Stimulated activated CD4-positive, alpha-beta T cell treated with anti-CD3 and anti-CD28 coated beads, Interleukin-4, amount 100 ng/mL, for 48 hours (primary cell): ENCODE measurements at places on chromosomes 6 and 20.

DNA sequence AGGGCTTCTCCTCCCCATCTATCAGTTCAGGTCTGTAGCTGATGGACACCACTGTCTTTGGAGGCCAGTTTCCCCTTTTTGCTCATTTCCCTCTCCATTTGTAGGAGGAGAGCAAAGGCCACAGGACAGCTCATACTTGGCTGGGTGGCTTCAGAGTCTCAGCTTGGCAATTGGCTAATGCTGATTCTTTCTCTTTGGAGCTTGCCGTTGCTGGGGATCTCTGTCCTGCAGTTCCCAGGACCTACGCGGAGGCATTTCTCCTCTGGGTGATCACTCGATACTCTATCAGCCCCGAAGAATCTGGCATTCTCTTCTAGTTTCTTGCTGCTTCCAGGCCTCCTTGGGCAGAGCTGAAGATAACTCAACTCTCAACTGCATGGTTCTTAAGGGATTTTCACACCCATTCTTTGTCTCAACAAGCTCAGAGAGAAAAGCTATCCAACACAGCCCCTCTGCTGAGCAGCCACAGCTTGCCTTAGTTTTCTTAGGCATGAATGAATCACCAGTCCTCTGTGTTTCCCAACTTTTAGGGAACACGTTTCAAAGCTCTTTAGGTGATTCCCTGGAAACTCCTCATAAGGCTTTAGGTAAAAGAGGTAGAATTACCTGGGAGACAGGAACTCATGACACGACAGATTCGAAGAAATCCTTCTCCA is 19.2 kb upstream of the SSR1 start:
- DNase-seq: no peak

DNA sequence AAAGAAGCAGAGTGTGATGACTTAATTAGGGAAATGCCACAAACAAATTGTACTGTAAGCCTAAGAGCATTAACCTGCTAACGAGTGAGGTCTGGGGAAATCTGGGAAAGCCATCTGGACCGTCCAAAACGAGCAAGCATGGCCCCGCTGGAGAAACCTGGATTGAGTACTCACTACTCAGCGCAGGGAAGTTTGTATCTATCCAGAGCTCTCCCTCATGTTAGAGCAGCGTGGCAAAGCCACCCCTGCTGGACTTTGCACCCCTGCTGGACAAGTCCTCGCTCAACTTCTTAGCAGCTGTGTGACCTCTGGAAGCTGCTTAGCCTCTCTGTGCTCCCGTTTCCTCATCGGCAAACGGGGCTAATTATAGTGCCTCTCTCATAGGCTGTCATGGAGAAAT is 37.3 kb downstream of the PSMG4 start:
- DNase-seq: no peak

- DNase-seq: no peak
These were observed 336.7 kb downstream of the GJA1 start for GRCh38 chr6:121771937-121772720.

- no peak for DNase-seq
These were observed 10.9 kb downstream of the SPATS1 start for GRCh38 chr6:44353336-44353735.

DNA sequence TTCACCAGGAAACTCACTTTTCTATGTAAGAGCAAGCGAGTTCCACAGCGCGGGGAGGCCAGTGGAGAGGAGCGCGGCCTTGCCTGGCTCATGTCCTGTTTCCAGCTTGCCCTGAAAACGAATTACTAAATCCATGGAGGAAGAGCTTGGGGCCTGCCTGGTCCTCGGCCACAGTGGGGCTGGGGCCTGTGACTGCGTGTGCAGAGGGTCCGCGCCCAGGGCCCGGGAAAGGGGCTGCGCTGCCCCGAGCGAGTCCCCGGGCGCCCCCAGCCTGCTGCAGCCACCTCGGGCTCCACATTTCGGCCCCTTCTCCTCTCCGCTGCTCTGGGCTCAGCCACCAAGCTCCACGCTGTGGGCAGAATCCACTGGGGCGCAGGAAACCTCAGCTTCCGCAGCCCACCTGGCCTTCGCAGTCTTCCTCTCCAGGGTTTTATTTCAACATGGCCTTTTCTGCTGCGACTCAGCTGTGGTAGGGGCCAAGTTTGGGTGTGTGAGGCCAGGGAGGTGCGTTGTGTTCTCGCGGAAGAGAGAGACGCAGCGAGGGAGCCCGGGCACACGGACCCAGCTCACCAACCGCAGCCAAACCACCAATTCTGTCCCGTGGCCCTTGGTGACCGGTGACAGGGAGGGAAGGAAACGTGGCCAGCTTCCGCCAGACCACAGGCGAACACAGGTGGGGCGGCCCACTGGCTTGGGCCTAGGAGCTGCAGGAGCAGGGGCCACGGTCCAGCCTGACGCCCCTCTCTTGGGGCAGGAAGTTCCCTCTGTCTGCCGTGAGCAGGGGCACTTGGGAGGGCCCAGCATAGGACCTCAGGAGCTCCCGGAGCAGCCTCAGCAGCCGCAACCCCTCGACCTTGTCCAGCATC is 211.4 kb downstream of the ERMARD start:
- no peak for DNase-seq

DNA sequence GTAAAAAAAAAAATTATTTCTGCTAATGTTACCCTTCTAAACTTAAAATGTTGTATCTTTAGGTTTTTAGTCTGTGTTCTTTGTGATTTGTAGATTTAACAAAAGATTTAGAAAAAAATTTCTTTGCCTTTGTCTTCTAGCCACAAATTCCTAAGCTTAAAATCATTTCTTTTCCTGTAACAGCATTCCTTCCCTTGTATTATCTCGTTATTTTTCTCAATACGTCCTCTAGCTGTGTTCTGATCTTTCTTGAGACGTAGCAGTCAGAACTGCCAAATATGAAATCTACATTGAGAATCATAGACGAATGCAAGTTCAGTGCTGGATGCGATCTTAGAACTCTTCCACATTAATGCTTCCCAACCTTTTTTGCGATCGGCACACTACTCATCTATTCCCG is 283.1 kb downstream of the UTRN start:
- DNase-seq: no peak

- DNase-seq: no peak
These were observed 27.4 kb upstream of the IGF2R start for GRCh38 chr6:159941286-159942113.

GRCh38 chr6:99066044-99066443 is 118.3 kb upstream of the FBXL4 start:
- DNase-seq: no peak

DNA sequence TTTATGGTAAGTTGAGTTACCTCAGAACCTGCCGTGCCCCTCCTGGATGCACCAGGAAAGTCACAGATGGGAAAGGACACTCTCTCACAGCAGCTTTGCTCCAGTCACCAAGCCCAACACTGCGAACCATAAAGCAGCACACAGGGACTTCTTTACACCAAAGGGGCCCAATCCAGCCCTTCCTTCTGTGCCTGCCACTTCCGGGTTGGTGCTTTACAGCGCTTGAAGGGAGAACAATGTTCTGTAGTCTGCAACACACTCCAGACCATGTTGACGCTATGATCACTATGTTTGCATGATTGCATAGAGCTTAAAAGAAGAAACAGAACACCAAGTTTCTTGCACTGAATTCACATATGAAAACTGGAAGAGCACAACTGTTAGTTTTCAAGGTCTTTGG is 57.1 kb downstream of the SERAC1 start:
- no peak for DNase-seq

DNA sequence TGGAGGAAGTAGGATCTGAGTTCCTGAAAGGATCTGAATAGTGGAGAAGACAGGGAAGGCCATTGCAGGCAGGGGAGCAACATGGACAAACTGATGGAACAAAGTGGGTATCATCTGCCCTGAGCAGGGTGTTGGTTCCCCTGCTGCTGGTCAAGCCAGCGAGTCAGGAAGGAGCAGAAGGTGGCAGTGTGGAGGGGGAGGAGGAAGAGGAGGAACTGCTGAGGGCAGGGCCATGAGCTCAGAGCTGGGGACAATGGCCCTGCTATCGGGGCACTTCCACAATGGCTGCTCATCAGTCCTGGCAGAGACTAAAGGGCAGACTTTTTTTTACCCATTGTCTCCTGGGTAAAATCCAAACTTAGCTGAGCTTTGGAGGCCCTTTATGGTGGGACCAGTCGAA is 13.6 kb downstream of the CNBD2 start:
- no peak for DNase-seq

GRCh38 chr6:27970444-27970843 is 13.4 kb downstream of the OR2B6 start:
- DNase-seq: no peak

DNA sequence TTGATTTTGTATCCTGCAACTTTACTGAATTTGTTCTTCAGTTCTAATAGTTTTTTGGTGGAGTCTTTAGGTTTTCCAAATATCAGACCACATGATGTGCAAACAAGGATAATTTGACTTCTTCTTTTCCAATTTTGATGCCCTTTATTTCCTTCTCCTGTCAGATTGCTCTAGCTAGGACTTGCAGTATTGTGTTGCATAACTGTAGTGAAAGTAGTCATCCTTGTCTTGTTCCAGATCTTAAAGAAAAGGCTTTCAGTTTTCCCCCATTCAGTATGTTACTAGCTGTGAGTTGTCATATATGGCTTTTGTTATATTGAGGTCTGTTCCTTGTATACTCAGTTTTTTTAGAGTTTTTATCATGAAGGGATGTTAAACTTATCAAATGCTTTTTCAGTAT is 4.6 kb downstream of the MICB start:
- DNase-seq: no peak

DNA sequence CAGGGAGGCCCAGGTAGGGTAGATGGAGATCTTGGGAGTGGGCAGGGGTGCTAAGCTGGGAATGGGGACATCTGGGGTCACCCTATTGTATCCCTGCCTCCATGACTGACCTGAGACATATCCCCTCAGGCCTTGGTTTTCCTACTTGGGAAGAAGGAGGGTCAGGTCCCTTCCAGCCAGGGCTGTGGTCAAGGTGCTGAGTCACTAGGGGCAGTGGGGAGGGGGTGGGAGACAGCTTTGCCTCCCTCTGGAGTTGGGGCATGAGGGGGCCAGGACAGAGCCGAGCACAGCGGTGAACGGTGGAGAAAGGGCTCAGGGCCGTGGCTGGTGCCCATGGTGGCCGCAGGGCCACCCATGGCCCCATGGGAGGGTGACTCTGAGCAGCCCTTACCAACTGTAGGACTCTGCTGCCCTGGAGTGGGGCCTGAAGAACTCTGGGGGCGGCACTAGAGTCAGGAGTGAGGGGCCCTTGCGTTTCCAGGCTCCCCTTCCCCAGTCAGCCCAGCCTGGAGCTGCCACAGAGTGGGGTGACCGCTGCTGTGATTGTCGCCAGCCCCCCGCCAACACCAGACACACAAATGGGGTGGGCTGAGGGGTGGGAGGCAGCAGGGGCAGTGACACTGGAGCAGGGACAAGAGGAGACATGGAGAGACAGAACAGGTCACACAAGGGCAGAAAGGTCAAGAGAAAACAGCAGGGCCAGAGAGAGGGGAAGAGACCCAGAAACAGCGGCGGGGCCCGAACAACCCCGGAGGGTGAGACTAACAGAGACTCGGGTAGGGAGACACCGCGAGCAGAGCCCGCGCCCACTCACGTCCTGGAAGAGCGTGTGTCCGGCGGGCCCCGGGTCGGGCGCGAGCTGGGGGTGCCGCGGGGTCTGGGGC is 576 bp downstream of the NECAB3 start:
- DNase-seq: no peak

DNA sequence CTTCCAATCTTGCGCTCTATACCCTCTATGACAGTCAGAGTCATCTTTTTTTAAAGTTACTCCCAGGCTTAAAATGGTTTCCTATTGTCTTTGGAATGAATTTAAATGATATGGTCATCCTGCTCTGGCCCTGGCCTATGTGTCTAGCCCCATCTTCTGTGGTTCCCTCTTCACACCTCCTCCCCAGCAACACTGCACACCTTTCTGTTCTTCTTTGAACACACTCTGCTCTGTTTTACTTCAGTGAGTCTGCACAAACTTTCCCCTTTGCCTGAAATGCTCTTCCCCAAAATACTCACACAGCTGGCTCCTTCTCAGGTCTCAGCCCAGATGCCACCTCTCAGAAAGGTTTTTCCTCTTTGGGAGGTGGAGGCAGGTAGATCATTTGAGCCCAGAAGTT is 132.7 kb downstream of the FYN start:
- DNase-seq: no peak

DNA sequence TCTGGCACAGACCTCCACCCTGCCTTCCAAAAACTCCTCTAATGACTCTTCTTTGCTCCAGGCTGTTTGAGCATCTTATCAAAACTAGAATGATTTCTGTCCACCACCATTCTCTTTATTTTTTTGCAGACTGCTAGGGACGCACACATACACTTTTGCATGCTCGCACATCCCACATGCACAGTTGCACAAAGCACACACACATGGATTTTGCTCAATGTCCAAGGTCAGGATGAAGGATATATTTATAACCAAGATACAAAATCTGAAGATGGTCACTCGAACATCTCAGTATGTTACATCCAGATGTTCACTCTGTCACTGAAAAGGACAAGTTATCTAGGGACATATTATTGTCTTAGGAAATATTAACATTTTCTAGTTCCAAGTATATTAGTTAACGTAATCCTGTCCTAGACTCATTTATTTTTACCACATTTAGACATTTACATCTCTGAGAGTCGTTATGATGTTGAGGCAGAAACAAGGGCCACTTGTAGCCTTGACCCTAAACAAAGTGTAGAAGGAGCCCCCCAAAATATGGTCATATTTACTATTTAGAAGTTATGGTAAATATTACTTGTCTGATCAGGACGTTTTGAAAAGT is 3.4 kb upstream of the SIM1 start:
- DNase-seq: no peak
